ENCODE measurements at places on chromosomes 2 and 18. TPM values are rescaled to one million over a fixed set of nuclear protein-coding genes. Genes with fewer than 3 reads are reported as not detected.

DNA sequence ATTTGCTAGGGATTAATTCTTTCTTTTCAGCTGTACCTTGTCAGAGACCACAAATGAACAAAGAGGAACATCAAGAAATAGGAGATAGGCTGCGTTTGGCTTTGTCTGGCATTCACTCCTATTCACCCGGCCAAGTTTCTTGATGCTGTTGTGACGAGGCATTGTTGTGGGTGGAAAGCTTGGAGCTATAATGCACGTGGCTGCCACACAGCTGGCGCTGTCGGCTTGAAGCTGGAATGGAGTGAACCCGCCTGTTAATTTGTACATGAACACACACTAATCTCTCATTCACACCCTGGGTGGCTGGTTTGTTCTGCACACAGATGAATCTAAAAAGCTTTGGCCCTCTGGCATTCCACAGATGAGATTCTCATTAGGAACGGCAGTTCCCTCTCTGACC, 274.9 kb upstream of the GYPC start:
- no peak for DNase-seq

DNA sequence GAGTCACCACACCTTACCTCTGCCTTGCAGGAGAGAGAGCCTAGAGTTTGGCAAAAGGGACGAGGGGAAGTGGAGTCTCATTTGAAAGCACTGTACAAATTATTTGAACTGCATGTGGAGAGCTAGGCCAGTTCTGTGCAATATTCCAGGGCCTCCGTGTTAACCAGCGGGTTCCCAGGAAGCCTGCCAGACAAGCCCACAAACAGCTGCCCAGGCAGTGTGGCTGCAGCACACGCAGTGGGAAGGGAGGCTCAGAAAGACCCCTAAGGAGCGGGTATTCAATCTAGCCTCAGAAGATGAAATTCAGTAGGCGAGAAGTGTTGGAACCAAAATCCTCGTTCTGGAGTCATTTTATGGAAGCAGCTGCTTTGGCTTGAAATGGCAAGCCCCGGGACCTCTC, 30.7 kb downstream of the CNGA3 start:
- DNase-seq: no peak

DNA sequence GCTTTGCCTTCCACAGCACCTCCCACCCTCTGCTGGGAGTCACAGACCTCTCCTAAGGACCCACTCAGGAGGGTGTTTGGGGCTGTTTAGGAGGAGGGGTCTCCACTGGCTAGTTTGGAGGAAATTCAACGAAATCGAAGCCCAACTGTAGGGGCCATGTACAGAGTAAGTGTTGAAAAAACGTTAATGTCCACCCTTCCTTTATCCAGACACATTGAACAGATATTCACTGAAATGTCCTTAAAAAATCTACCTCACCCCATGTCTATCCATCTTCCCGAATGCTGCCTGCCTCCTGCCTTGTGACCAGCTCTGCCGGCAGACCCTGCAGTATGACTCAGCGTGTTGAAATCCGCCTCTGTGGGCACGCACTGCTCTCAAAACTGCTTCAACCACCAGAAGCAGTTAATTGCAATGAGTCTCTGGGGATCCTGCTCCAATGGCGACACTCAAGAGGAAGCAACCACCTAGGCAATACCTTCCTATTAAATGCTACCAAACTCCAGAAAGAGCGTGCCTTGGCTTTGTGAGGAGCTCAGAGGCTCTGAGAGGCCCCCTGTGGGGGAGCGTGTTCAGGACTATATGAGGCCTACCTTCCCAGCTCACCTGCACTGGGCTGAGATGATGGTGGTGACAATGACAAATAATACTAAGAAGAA, 61.4 kb upstream of the RTN4 start:
- DNase-seq: no peak

The PDE1A gene
- polyA plus RNA-seq: 23.3 TPM

The COLEC11 gene
- 1.5 TPM for polyA plus RNA-seq
